Nephron progenitor cell (in vitro differentiated cells): ENCODE measurements at places on chromosomes 7 and 10.

GRCh38 chr10:86306628-86307278 lies 59.8 kb downstream of the GRID1 start:
- no peak overlapping the region for H3K27ac ChIP-seq
- peak; percentile 87 for DNase-seq
- H3K4me3 ChIP-seq: no peak overlapping the region
- no peaks in the 10 kb centered on the region for H3K4me1 ChIP-seq
- H3K36me3 ChIP-seq: no peaks in the 10 kb centered on the region
- H3K27me3 ChIP-seq: peaks cover 21% of the 10 kb centered on the region

GRCh38 chr7:54632696-54633095 lies 90.5 kb downstream of the VSTM2A start:
- H3K27me3 ChIP-seq: peaks cover 3% of the 10 kb centered on the region
- no peak overlapping the region for H3K4me3 ChIP-seq
- H3K36me3 ChIP-seq: no peaks in the 10 kb centered on the region
- no peak for DNase-seq
- H3K27ac ChIP-seq: no peak overlapping the region
- no peaks in the 10 kb centered on the region for H3K4me1 ChIP-seq

DNA sequence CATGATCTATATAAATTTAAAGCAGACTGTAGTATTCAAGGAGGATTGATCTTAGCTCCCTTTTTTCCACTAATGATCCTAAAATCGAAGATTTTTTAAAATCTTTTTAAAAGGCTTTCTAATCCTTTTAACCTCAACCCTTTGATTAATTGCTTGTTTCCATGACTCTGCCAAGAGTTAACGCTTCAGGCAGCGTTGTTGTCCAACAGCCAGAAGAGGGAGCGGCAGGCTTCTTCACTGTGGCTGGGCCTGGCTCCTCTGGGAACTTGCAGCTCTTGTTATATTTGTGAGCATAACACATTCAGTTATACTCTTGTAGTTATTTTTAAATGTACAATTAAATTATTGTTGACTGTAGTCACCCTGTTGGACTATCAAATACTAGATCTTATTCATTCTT lies 26.3 kb downstream of the CRCP start:
- H3K4me3 ChIP-seq: no peak overlapping the region
- H3K27me3 ChIP-seq: peaks cover 3% of the 10 kb centered on the region
- peaks cover 23% of the 10 kb centered on the region for H3K4me1 ChIP-seq
- DNase-seq: peak; percentile 32
- peak overlapping the region; percentile 68 for H3K27ac ChIP-seq
- H3K36me3 ChIP-seq: peaks cover 54% of the 10 kb centered on the region

- H3K27me3 ChIP-seq: peaks cover 3% of the 10 kb centered on the region
- H3K4me3 ChIP-seq: peak overlapping the region; percentile 99
- no peak for DNase-seq
- peak overlapping the region; percentile 78 for H3K27ac ChIP-seq
- peaks cover 4% of the 10 kb centered on the region for H3K36me3 ChIP-seq
Measured at GRCh38 chr10:87865241-87865881, 1.9 kb downstream of the PTEN start.

GRCh38 chr10:43299579-43299978 lies 32.7 kb upstream of the RASGEF1A start:
- DNase-seq: no peak
- peaks cover 49% of the 10 kb centered on the region for H3K27me3 ChIP-seq
- H3K4me3 ChIP-seq: no peak overlapping the region
- no peaks in the 10 kb centered on the region for H3K36me3 ChIP-seq
- peaks cover 7% of the 10 kb centered on the region for H3K4me1 ChIP-seq

- no peak overlapping the region for H3K4me3 ChIP-seq
- no peak for DNase-seq
- H3K27me3 ChIP-seq: peaks cover 7% of the 10 kb centered on the region
- H3K27ac ChIP-seq: no peak overlapping the region
Measured at GRCh38 chr10:17984056-17984455, 32.3 kb downstream of the SLC39A12 start.

DNA sequence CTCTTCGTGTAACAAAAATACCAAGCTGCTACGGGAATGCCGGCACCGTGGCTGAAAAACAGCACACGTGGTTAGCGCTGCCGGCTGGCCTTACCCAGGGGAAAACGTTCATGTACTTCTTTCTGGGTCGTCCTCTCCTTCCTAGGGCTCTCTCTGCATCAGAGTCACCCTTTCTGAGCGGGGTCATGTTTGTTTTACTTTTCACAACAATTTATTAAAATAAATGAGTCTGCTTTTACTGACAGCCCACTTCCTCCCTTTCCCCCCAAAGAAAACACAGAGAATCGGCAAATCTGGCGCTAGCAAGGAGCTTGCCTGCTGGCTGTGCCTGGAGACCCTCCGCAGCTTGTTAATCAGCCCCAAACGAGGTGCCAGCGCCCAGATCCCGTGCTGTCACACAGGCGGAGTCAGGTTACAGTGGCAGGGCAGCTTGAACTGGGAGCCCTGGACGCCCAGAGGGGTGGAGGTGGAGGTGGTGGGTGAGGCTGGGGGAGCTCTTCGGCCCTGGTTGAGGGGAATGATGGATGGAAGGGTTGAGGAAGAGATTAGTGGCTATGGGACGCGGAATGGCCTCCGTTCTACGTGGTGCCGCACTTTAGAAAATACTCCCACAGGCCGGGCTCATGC lies 162.2 kb upstream of the TNS3 start:
- H3K27me3 ChIP-seq: peaks cover 4% of the 10 kb centered on the region
- H3K4me1 ChIP-seq: peaks cover 81% of the 10 kb centered on the region
- peak; percentile 79 for DNase-seq
- peak overlapping the region; percentile 71 for H3K4me3 ChIP-seq
- H3K27ac ChIP-seq: peak overlapping the region; percentile 97
- no peaks in the 10 kb centered on the region for H3K36me3 ChIP-seq

DNA sequence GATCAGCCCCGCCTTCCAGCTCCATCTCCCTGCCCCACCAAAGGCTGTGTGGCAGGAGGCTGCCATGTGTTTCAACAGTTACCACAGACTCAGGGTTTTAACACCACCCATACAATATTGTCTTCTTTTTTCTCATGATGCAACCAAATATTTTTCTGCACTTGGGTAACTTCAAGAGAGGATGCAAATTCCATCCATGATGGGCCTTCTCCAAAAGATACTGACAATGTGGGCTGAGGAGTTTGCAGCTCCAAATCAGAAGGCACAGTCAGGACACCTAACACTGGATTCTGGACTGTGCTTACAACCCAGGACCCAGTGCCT lies 347.9 kb downstream of the GRID1 start:
- H3K36me3 ChIP-seq: no peaks in the 10 kb centered on the region
- no peak for DNase-seq
- peaks cover 10% of the 10 kb centered on the region for H3K27me3 ChIP-seq
- peaks cover 13% of the 10 kb centered on the region for H3K4me1 ChIP-seq
- H3K4me3 ChIP-seq: no peak overlapping the region

GRCh38 chr7:28106321-28106829 lies 74.2 kb downstream of the JAZF1 start:
- no peaks in the 10 kb centered on the region for H3K36me3 ChIP-seq
- peaks cover 10% of the 10 kb centered on the region for H3K27me3 ChIP-seq
- H3K27ac ChIP-seq: no peak overlapping the region
- DNase-seq: no peak
- no peak overlapping the region for H3K4me3 ChIP-seq

- H3K36me3 ChIP-seq: no peaks in the 10 kb centered on the region
- no peak for DNase-seq
- H3K27me3 ChIP-seq: no peaks in the 10 kb centered on the region
- H3K27ac ChIP-seq: no peak overlapping the region
- H3K4me3 ChIP-seq: no peak overlapping the region
Measured at GRCh38 chr7:27973625-27974024, 207.0 kb downstream of the JAZF1 start.

GRCh38 chr7:71144963-71145362 lies 13.0 kb downstream of the GALNT17 start:
- peaks cover 15% of the 10 kb centered on the region for H3K27me3 ChIP-seq
- H3K27ac ChIP-seq: no peak overlapping the region
- no peak for DNase-seq
- peaks cover 3% of the 10 kb centered on the region for H3K36me3 ChIP-seq
- H3K4me3 ChIP-seq: no peak overlapping the region

DNA sequence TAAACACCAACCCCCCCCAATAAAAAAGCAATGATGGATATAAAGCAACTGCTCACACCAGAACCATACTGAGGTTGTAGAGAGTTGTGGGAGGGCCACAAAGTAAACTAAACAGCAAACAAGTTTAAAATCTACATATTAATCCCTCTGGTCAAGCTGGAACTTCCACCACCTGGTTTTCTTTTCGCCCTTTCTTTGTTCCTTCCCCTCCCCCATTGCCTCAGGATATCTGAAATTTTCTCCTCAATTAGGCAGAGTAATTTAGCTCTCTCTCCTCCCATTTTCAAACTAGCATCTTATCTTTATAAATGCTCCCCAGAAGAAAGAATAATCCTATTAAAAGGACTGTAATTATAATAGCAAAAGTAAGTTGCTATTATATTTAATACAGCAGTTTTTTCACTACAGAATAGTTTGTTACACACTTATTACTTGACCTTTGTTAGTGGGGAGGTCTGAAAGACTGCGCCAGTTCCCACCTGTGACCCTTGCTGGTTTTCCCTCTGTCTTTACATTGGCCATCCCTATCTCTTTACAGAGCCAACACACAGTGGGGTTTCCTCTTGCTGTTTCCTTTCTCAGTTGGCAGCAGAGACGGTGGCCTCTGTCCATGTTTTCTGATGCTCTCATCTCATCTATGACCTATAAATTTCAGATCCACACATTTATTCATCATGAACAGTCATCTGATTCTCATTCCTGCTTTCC lies 235.4 kb downstream of the RNLS start:
- no peak for DNase-seq
- H3K4me1 ChIP-seq: peaks cover 31% of the 10 kb centered on the region
- peaks cover under 1% of the 10 kb centered on the region for H3K36me3 ChIP-seq
- peaks cover 4% of the 10 kb centered on the region for H3K27me3 ChIP-seq
- no peak overlapping the region for H3K27ac ChIP-seq

- DNase-seq: no peak
- H3K36me3 ChIP-seq: peaks cover 13% of the 10 kb centered on the region
- no peak overlapping the region for H3K27ac ChIP-seq
- no peaks in the 10 kb centered on the region for H3K27me3 ChIP-seq
Measured at GRCh38 chr7:156722043-156722826, 81.7 kb downstream of the RNF32 start.

GRCh38 chr7:137976696-137977095 lies 25.2 kb downstream of the CREB3L2 start:
- no peak overlapping the region for H3K27ac ChIP-seq
- peaks cover 37% of the 10 kb centered on the region for H3K36me3 ChIP-seq
- DNase-seq: no peak
- peaks cover 2% of the 10 kb centered on the region for H3K27me3 ChIP-seq

DNA sequence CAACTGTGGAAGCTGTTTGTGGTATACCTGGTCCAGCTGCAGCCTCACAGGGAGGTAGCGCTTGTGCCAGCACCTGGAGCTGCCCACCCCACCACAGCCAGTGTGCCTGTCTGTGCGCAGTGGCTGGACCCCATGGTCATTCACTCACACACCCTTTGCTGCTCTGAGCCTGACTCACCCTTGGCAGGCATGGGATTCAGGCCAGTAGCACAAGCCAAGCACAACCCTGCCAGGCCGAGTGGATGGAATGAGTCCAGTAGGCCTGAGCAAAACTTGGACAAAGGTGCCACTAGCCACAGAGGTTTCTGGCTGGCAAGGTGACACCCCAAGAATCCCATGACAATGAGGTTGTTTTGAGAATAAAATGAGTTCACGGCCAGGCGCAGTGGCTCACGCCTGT lies 19.0 kb downstream of the RBM48 start:
- no peaks in the 10 kb centered on the region for H3K4me1 ChIP-seq
- no peak overlapping the region for H3K27ac ChIP-seq
- no peak overlapping the region for H3K4me3 ChIP-seq
- DNase-seq: no peak

DNA sequence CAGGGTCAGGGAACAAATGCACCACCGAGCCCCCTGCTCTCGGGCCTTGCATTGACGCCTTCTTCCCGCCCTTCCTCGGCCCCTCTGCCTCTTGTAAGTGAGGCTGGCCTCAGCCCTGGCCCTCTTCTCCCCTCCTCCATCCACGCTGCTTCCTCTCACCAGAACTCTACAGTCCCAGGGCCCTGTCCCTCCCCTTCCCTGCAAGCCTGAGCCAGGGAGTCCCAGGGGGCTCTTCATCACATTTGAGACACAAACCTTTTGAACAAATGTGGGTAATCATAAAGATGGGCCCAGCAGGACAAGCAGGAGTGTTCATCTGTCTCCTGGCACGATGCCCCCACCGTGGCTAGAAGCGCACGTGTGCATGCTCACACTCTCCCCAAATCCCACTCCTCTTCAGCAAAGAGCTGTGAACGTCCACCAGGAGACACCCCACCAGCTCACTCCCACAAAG lies 57.7 kb downstream of the SLIT1 start:
- no peak for DNase-seq
- H3K4me1 ChIP-seq: peaks cover 61% of the 10 kb centered on the region
- H3K36me3 ChIP-seq: no peaks in the 10 kb centered on the region

GRCh38 chr10:131173484-131174210 lies 137.9 kb downstream of the TCERG1L start:
- peaks cover 49% of the 10 kb centered on the region for H3K4me1 ChIP-seq
- peaks cover 8% of the 10 kb centered on the region for H3K27me3 ChIP-seq
- no peaks in the 10 kb centered on the region for H3K36me3 ChIP-seq
- no peak overlapping the region for H3K27ac ChIP-seq

- H3K36me3 ChIP-seq: no peaks in the 10 kb centered on the region
- H3K4me1 ChIP-seq: no peaks in the 10 kb centered on the region
- no peak overlapping the region for H3K27ac ChIP-seq
- no peak for DNase-seq
- peaks cover 8% of the 10 kb centered on the region for H3K27me3 ChIP-seq
Measured at GRCh38 chr10:109327266-109327665, 596.0 kb downstream of the XPNPEP1 start.

DNA sequence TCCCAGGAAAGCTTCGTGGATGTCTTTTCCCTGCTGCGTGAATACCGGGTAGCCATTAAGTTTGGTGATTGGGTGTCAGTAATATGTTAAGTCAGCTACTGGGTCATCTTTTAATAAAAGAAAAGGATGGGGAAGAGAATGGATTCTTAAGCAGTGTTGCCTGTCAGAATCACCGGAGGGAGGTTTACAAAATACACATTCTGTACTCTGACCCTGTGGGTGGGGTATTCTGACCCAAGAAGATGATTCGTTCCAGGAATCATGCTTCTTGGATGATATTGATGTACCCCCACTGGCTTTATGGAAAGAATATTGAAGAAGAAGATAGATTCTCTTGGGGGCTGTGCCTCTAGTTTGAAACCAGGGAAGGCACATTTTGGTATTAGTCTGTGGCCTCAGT lies 18.3 kb downstream of the SGPL1 start:
- peaks cover 20% of the 10 kb centered on the region for H3K4me1 ChIP-seq
- DNase-seq: no peak
- no peaks in the 10 kb centered on the region for H3K27me3 ChIP-seq
- peaks cover 57% of the 10 kb centered on the region for H3K36me3 ChIP-seq
- no peak overlapping the region for H3K4me3 ChIP-seq
- H3K27ac ChIP-seq: no peak overlapping the region

DNA sequence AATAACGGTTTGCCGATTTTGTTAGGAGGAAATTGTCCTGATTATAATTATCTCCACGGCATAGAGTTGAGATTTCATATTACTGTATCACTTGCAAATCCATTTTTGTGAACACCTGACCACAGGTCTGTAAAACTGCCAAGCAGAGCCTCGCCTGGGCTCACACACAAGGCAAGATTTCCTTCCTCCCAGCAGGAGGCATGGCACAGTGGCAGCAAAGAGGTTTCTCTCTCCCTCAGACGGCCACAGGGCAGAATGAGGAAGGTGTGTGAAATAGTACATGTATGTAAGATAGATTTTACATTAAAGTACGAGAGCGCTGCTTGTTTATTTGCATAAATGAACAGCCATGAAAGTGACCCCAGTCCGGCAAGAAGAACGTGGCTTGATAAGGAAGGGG lies 130.1 kb downstream of the CELF2 start:
- no peak for DNase-seq
- no peak overlapping the region for H3K27ac ChIP-seq
- peaks cover 39% of the 10 kb centered on the region for H3K4me1 ChIP-seq
